Naive thymus-derived CD8-positive, alpha-beta T cell (primary cell): ENCODE measurements at places on chromosomes 16 and 17. TPM values are rescaled to one million over a fixed set of nuclear protein-coding genes. Genes with fewer than 3 reads are reported as not detected.

Gene RILP
- total RNA-seq = 1.7 TPM

Gene SKAP1
- 73.0 TPM for total RNA-seq

Gene RIPOR1
- total RNA-seq = 50.1 TPM

Gene FNDC8
- total RNA-seq = not detected

Gene PSME3
- 65.3 TPM for total RNA-seq

Gene ZNF689
- 13.7 TPM for total RNA-seq

Gene UMOD
- total RNA-seq = not detected

Gene FOXF1
- not detected for total RNA-seq

Gene KIFC3
- total RNA-seq = 0.44 TPM

Gene CCR7
- 574 TPM for total RNA-seq

Gene METRN
- 14.4 TPM for total RNA-seq

Gene LPO
- total RNA-seq = not detected

Gene C1QTNF1
- total RNA-seq = not detected

Gene RHBDF1
- total RNA-seq = not detected

Gene MYO1D
- total RNA-seq = 9.7 TPM

Gene SLC4A1
- total RNA-seq = not detected

Gene SEC14L1
- total RNA-seq = 32.9 TPM

Gene SGCA
- total RNA-seq = not detected

Gene C17orf78
- not detected for total RNA-seq

Gene TBC1D3I
- total RNA-seq = 1.4 TPM

Gene NPIPA8
- 28.8 TPM for total RNA-seq

Gene MON1B
- total RNA-seq = 76.9 TPM
